ENCODE measurements at places on chromosomes 5 and 9.

DNA sequence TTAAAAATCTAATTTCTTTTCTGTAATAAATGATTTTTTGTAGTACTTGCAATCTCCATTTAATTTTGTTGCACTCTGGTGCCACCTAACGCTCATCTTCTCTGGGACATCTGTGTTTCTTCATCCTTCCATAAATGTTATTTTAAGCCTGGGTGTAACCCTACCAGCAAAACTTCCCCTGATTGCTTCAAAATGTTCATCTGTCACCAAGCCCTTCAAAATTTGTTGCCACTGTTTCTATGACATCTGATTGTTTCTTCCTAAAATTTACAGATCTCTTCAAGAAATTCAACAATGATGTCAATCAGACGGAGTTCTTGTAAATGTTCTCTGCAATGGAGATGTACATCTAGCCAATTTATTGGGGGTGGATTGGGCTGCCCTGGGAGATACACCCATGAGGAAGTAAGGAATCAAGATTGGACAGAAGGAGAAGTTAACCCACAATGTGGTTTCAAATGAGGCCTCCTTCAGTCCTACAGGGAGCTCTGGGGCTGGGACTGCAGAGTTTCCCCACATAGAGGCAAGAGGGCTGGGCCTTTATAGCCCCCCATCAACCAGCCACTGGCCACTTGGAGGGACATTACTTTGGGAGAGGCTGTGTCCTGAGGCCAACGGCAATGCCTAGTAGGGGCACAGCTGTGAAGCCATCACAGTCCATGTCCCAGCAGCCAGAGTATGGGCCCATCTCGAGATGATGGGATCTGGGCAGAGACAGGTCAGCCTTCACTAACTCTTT lies 23.3 kb downstream of the MCTP1 start:
- no peak for DNase-seq

DNA sequence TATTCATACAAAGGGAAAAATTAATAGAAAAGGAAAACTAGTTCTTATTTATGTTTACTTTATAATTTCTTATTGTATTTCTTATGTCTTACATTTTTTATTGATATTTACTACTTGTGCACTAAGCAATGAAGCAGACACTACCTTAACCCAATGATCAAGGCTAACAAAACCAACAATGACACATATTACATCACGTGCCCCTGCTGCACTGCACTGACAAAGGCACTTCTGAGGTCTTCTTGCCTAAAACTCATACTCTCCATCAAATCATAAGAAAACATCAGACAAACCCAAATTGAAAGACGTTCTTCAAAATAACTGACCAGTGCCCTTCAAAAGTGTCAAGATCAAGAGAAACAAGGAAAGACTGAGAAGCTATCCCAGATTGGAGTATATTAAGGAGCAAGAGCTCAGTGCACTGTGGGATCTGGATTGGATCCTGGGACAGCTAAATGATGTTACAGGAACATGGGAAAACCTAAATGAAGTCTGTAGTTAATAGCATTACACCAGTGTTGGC lies 230.9 kb downstream of the AUH start:
- no peak for DNase-seq

DNA sequence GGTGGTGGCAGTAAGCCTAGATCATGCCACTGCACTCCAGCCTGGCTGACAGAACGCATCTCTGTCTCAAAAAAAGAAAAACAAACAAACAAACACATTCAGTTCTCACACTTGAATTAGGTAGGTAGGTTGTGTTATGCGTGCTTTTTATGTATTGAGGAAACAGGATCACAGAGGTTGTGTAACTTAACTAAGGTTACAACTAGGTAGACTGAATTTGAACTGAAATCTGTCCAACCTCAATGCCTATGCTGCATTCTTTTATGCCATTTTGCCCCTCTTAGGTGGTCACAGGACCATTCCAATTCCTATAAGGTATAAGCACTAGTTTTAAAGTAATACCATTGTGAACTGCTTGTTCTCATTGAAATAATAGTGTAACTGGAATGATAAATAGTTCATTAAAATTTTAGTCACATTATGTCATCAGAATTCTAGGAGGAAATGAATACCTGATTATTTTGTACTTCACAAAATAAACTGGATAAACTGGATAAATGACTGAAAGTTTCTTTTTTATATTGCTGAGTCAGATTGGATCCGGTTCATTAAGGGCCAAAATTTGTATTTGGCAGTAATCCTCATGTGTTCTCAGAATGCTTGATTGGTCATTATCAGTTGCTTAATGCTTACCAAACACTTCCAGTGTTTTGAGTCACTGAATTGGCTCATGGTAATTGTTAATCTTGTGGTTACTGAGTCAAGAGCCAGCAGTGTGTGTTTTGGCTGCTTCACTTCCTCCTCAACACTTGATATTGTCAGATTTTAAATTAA lies 7.1 kb downstream of the UBAP1 start:
- no peak for DNase-seq

GRCh38 chr5:75992753-75993152 lies 90.4 kb upstream of the SV2C start:
- DNase-seq, result no peak

- no peak for DNase-seq
Measured at GRCh38 chr5:172971482-172971881, 12.1 kb upstream of the ATP6V0E1 start.

DNA sequence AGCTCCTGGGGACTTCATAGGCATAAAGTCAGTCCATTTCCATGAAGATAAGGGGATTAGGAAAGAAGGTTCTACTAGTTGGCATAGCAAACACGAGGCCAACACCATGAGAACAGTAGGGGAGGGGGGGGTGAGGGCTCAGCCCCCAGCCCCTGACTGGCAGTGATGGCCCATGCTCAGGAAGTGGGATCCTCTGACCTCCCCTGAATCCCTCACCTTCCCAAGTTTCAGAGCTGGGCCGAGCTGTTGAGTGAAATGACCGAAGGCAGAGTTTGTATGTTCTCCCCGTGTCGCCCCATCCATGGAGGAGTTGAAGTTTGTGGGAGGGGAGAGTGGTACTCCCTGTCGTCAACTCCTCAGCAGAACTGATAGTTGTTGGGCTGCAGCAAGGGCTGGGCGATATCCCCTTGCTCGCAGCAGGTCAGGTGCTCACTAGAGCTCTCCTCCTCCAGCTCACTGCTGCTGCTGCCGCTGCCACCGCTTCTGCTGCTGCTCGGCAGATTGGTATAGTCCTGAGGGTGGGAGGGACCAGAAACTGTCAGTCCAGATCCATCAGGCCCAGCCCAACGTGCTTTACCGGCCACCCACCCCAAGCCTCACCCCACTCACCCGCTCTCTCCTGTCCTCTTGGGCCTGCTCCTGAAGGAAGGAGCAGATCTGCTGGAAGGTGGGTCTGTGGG lies 32.5 kb downstream of the CSF1R start:
- DNase-seq, result peak; percentile 21

- no peak for DNase-seq
Measured at GRCh38 chr5:34026089-34026761, 16.8 kb downstream of the C1QTNF3 start.

- DNase-seq, result peak; percentile 9
Measured at GRCh38 chr9:130239741-130240241, 25.8 kb upstream of the HMCN2 start.

DNA sequence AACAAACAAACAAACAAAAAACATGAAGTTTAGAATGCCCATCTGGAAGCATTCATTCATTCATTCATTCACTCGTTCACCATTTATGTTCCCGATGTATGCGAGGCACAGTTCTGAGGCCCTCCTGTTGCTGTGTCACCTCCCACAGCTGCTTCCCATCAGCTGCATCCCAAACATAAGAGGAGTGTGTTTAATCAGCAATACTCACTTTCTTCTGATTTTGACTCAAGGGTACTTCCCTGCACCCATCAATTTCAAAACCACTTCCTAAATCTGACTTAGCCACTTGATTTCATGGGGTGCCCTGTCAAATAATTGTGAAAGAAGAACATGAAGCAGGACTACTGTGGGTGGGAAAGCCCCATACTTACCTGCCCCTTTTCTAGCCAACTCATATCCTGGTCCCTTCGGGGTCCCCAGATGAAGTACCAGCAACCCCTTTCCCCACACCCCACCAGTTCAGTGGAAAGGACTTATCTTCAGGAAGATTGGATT lies 128.0 kb upstream of the IL12B start:
- no peak for DNase-seq

DNA sequence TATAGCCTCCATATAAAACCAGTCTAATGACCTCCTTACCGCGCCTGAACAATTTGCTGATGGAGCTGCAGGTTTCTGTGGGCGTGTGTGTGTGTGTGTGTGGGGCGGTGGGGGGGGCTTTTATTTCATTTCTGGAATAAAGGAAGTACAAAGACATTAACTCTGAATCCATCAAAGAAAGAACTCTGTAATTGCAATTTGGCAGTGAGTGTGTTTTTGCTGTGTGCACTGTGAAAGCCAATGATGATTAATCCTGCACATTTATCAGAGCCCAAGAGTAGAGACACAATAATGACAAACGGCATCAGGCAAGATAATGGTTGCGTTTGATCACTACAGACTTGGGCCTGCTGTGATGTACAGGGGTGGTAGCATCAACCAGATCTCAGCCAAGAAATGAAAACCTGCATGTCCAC lies 29.3 kb upstream of the NDFIP1 start:
- DNase-seq, result no peak

GRCh38 chr5:69074664-69075521 lies 18.9 kb upstream of the SLC30A5 start:
- DNase-seq, result peak; percentile 44

GRCh38 chr5:10892147-10892910 lies 131.3 kb upstream of the DAP start:
- DNase-seq, result no peak

DNA sequence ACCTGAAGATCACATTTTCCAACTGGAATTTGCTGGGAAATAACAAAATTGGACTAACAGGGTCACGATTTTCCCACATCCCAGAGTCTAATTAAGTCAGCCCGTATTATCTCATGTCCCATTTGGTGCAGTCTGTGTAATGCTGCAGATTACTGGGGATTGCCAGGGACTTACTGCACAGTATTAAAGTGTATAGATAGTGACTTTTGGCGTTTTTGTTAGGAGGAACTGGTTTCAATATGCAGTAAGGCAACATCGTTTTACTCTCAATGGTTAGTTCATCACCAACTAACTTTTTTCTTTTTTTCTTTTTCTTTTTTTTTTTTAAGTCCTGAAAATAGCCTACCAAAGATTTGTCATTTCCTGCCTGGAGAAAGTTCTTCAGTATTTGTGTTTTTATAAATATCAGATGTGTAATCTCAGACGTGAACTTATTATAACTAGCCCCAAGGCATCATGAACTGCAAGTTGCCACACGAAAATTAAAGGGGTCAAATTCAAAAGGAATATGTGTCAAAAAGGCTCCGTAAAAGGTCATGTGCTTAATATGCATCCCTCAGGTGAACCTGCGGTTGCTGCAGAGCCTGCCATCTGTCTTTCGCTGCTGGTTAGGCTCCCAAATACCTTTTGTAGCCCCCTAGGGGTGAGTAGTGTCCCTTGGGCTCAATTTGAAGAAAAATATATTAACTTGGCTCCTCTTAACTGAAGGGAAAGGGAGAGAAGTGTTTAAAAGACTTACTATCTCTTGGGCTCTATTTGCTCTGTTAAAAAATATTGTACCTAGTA lies 176.7 kb upstream of the ADAMTSL1 start:
- DNase-seq, result peak; percentile 76

Measured in H7 (cell line).